ENCODE measurements at places on chromosomes 13 and 19. TPM values are rescaled to one million over a fixed set of nuclear protein-coding genes. Genes with fewer than 3 reads are reported as not detected.

DNA sequence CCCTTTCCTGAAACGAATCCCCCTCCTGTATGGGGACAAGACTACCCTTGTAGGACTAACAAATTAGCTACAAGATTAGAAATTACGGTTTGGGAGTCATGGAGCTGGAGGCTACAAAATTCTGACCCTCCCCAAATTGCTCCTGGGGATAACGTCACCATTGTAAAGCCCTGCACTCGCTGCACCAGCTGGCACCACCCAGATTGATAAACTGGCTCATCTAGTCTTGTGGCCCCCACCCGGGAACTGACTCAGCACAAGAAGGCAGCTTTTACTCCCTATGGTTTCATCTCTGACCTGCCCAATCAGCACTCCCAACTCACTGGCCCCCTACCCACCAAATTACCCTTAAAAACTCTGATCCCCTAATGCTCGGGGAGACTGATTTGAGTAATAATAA, 150.6 kb upstream of the TSC22D1 start:
- DNase-seq: no peak

DNA sequence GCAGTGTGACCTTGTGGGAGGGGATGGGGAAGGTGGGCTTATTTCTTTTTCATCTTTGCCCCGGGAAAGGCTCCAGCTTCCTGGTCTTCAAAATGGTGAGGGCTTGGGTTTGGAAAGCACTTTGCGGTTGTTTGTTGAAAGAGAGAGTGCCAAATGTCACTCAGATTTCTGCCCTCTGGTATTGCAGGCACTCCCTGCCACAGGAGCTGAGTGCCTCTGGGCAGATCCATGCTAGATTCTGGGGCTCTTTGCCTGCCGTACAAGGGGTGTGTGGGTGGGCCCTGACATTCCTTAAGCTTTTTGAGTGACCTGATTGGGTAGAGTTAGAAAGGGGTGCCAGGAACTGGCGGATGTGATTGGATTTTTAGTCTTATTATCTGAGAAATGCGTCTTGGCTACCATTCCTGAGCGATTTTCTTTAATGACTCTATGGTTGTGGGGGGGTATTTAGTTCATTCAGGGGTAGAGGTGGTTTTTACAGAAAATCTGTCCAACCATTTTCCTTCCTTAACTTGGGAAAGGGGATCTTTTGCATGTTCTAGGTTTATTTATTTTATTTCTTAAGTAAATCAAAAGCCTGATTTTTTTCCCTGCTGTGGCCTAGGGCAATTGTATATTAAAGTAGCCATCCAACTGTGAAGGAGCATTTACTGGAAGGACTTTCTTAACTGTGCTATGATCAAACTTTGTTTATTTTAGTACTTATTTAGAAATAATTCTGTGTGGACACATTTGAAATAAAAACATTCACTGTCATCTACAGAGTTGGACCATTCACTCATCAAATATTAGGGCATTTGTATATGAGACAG, 3.2 kb downstream of the ARHGAP35 start:
- DNase-seq: peak; percentile 83

- DNase-seq: no peak
Measured at GRCh38 chr19:45152504-45153338, 8.1 kb downstream of the NKPD1 start.

MAG gene
- total RNA-seq: not detected

DNA sequence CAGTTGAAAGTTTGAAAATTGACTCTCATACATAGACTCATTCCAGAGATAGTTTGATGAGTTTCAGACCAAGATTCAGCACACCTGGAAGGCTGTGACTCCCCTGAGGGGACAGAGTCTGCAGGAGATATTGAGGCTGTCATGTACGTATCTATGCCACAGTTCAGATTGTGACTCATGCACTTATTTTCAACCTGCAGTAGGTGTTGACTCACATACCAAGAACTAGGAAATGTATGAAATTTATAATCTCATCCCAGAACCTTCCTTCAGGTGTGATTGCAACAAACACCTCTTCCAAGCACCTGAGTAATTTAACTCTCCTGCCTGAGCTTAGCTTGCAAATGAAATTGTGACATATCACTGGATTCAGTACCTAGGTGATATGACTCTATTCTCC, 64.4 kb upstream of the ZNF43 start:
- no peak for DNase-seq

Measured in renal cortical epithelial cell (primary cell).